ENCODE measurements at places on chromosomes 12 and 14.

DNA sequence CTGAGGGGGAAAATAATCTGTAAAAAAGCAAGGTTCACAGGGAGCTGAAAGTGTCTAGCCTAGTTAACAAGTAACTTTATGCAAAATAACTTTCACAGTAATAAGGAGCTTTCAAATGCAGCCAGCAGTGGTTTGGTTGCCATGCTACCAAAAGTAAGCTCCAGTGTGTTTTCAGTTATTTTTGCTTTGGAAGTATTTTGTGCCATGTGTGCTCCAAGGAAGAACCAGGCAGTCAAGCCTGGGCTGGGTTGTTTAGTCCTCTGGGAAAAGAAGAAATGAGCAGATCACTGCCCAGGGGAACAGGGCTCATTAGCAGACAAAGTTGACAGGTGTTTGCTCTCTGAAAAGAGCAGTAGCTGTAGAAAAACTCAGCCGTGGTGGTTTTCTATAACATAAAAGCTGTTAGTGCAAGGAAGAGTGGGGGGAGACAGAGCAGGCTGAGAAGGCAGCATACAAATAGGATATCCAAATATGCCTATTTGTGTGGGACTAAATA, 92.8 kb upstream of the TMTC2 start:
- no peak for DNase-seq

DNA sequence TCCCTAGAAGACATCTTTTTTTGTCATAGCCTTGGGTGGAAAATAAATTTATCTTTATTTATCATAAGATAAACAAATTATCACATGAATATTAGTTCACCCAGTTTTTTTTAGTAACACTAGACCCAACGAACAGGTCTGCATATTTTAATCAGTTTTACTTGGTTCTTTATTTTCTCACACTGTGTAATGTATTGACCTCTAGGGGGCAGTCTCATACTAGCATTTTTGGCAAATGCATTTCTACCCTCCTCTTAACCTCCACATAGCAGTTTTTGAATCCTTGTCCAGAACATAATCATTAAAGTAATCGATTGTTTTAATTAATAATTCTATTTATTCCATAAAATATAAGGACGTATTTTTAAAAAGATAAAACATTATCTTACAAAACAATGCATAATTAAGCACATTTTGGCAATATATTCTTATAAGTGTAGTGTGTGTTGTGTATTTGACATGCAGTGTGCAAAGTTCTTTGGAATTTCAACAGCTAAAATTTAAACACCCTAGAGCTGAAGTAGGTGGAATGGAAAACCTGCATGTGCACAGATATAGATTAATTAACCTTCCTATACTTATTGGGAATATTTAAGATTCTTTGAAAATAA, 31.6 kb upstream of the PTPRQ start:
- peak; percentile 64 for DNase-seq

- no peak for DNase-seq
These were observed 9.1 kb downstream of the TMEM233 start for GRCh38 chr12:119602734-119603094.

- DNase-seq = peak; percentile 93
These were observed at the start of gene HECTD1 for GRCh38 chr14:31207755-31208545. Gene HECTD1 (minus strand): TSS chr14:31207793. CDS start chr14:31205936, 1,857 bp downstream.

DNA sequence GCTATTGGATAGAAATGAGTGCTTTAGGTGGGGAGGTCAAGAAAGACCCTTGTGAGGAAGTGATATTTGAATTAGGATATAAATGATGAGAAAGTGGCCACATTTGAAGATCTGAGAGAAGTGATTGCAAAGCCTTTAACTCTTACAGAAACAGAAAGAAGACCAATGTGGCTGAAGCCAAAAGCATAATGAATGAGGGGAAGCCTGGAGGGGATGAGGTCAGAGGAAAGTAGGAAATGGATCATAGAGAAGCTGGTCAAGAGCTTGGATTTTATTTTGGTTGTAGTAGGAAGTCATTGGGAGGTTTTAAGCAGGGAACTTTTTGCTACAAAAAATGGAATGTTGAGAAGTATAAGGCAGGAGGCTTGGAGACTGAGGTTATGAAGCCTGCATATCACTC, 3.5 kb upstream of the GYS2 start:
- DNase-seq = no peak

DNA sequence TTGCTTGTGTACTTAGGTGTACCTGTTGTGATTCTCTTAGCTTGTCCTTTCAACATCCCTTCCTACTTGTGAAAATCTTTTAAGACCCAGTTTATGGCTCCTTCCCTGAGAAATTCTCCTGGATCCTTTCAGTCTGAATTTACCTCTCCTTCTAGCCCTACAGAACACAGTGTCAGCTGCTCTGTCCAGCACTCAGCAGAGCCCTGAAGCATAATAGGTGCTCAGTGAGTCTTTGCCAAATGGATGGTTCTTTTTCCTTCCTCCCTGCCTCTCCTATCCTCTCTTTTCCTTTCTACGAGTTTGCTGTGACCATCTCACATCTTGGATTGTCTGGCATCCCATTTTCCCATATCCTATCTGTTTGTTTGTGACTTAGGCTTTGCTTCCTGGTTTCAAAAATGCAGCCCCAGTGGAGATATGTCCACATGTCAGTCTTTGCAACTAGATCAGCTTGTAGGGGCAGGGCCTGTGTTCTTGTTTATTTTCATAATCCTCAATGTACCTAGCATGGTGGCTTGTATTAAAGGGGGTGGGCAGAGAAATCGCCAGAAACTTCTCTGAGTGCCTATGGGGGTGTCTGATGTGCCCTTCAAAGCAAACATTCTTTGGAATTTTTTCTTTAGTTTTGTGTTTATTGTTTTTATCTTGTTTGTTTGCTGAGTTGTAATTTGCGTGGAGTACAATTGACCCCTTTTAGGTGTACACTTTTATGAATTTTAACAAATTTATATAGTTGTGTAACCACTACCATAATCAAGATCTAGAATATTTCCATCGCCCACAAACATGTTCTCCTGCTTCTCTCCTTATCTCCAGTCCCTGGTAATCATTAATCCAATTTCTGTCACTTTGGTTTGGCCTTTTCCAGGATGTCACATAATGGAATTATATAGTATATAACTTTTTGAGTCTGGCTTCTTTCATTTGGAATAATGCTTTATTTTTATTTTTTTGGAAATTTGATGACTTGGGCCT, 62.8 kb downstream of the SMOC1 start:
- no peak for DNase-seq

DNA sequence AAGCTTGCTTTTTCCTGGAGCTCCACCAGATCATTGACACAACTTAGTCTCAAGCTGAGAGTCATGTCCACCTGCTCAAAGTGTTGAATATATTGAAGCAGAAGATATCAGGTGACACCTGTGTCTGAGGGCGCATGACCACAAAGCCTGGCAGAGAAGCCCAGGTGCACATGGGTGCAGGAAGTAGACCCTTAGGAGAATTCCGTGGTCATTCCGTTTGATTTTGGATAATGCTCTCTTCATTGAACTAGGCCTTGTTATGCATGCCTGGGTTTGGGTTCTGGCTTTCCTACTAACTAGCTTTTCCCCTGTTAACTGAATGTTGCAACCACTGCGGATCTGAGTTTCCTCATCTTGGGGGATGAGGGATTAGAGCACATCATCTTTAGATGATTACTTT, 7.1 kb downstream of the ARHGDIB start:
- DNase-seq = no peak

DNA sequence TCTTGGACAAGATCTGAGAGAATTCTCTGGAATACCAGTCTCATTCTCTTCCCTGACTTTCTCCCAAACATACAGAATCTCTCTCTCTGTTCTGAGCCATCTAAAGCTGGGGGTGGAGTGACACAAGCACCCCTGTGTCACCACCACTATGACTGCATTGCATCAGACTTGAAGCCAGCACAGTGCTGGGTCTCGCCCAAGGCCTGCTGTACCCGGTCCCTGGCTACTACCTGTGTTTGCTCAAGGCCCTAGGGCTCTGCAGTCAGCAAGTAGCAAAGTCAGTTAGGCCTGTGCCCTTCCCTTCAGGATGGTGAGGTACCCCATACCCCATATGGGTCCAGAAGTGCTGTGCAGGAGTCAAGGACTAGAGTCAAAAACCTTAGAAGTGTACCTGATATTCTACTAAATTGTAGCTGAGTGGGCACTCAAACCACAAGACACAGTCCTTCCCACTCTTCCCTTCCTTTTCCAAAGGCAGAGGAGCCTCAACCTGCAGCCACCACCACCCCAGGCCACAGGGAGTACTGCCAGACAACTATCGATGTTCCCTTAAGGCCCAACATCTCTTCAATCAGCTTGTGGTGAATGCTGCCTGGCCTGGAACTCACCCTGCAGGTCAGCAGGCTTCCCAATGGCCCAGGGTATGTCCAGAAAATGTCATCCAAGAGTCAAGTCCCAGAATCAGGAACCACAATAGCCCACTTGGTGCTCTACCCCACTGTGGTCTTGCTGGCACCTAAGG, 21.2 kb upstream of the RDH16 start:
- DNase-seq = no peak

GRCh38 chr14:50530794-50531365, 1.5 kb downstream of the MAP4K5 start:
- DNase-seq = peak; percentile 23

GRCh38 chr12:47894652-47895051, 10.1 kb downstream of the VDR start:
- no peak for DNase-seq

GRCh38 chr12:90428465-90428864, 526.5 kb downstream of the CCER1 start:
- no peak for DNase-seq

DNA sequence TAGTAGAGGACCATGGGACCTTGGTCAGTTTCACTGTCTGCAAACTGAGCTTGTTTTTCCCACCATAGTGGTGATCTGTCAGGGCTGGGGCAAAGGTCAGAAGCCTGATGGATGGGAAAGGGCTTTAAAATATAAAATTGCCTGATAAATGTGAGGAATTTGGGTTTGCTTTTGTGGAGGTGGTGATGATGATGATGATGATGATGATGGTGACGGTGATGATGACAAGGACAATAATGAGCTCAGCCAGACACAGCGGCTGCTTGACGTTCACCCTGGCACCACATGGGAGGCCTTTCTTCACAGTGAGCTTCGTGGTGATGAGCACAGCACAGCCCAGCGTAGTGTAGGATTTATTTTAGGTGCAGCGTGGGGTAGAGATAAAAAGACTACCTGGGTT, 243.7 kb downstream of the SLC41A2 start:
- DNase-seq = no peak

GRCh38 chr12:40171501-40171900, 53.3 kb upstream of the LRRK2 start:
- no peak for DNase-seq

DNA sequence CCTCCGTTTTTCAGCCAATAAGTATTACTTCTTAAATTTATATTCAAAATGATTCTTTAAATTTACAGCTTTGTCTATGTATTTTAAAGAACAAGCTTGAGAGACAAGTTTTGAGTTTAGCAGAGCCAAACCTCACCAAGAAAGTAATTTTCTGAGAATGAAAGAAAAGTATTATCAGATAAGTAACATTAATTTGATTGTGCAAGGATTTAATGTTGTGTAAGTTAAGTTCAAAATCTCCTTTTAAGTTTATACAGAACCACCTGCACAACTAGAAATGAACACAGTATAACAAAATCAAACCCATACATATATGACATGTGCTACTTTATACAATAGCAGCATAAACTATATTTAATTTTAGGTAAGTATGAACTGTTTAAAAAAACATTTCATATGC, 63.5 kb downstream of the SYT10 start:
- no peak for DNase-seq

DNA sequence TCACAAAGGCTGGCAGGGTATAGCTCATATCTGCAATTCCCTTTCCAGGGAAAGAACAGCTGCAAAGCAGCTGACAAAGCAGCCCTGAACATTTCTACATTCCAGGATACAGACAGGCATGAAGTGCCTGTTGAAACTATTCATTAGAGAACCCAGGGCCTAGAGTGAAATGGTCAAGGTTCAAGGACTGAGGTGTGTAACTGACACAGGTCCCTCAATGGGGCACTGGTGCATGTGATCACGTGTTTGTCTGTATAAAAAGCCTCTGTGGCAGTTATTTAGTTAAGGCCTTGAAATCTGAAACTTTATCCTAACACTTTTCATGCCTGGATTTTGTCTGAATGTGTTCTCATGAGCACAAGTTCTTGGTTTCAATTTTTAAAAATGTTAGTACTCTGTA, 47.1 kb downstream of the GIT2 start:
- DNase-seq = no peak

- no peak for DNase-seq
These were observed 183.5 kb upstream of the PLEKHG7 start for GRCh38 chr12:92519284-92519683.

- DNase-seq = no peak
These were observed 35.6 kb downstream of the RASSF8 start for GRCh38 chr12:25993901-25994651.

GRCh38 chr12:32240162-32240561, 133.5 kb downstream of the BICD1 start:
- DNase-seq = no peak

- DNase-seq = no peak
These were observed 6.6 kb upstream of the KRT7 start for GRCh38 chr12:52226446-52226845.

GRCh38 chr12:76180401-76181277, 96.2 kb upstream of the NAP1L1 start:
- DNase-seq = peak; percentile 68

GRCh38 chr12:92769124-92769901, 66.5 kb downstream of the PLEKHG7 start:
- DNase-seq = no peak

DNA sequence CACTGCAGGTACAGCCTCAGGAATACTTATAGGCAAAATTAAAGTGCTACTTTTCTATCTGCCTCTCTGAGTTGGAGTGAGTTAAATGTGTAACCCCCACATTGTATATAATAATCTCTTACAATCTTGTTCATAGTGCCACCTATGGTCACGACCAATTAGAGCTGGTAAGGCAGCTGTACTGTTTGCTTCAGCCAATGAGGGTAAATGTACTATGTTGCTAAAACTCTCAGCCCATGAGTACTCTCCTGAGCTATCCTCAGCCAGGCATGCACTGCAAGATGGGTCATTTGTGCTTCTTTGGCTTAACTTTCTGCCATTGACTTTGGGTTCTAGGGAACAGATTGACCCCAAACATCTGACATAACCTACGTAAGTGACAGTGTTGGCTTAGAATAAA, 15.0 kb upstream of the MDM2 start:
- peak; percentile 79 for DNase-seq

DNA sequence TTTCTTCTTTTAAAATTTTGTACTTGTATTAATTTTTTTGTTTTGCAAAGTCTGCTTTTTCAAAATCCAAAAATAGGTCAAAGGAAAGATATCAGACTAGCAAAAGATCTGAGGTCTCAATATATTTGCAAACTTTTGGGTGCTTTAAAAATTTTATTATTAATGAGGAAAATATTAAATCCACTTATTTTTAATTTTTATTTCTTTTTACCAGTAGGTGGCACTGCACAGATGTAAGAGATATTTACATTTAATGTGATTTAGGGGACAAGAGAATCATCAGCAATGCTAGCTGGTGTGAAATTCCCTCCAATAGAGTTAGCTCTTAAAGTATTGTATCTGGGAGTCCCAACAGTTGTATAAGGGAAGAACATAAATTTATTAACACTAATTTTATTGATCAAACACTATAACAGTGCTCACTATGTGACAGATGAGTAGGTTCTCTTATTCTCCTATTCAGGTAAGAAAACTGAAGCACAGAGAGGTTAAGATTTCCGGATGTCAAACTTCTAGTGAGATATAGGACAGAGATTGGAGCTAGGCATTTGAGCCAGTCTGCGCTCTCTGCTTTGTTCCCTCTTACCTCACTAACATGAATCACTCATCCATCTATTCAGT, 30.5 kb downstream of the ALX1 start:
- peak; percentile 24 for DNase-seq
